ENCODE measurements at places on chromosomes 3 and 15. TPM values are rescaled to one million over a fixed set of nuclear protein-coding genes. Genes with fewer than 3 reads are reported as not detected.

DNA sequence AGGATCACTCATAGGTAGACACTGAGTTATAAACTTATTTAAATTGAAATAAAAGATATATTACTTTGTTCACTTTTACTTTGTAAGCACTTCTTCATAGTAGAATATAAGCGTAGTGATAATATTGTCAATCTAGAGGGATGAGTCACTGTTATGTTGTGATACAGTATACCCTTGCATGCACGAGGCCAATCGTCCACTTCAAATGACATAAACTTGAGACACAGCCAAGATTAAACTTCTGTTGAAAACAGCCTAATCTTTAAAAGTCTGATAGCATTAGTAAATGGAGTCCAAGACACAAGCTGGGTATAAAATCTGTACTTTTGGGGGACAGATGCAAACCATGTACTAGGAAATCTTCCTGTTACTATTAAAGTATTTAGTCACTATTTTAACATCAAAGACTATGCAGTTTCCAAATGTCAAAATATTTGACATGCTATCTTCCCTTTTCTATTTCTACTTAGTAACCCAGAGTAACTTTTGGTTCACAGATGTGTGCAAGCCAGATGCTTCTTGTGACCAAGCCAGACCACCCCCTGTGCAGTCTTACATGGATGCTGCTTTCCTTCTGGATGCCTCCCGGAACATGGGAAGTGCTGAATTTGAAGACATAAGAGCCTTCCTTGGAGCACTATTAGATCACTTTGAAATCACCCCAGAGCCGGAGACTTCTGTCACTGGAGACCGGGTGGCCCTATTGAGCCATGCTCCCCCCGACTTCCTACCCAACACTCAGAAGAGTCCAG, 85.3 kb downstream of the PIK3R4 start:
- no peak overlapping the region for H3K4me3 ChIP-seq
- DNase-seq, result no peak
- H3K27ac ChIP-seq, result no peak overlapping the region
- no peaks in the 10 kb centered on the region for H3K4me1 ChIP-seq
- no peaks in the 10 kb centered on the region for H3K27me3 ChIP-seq

DNA sequence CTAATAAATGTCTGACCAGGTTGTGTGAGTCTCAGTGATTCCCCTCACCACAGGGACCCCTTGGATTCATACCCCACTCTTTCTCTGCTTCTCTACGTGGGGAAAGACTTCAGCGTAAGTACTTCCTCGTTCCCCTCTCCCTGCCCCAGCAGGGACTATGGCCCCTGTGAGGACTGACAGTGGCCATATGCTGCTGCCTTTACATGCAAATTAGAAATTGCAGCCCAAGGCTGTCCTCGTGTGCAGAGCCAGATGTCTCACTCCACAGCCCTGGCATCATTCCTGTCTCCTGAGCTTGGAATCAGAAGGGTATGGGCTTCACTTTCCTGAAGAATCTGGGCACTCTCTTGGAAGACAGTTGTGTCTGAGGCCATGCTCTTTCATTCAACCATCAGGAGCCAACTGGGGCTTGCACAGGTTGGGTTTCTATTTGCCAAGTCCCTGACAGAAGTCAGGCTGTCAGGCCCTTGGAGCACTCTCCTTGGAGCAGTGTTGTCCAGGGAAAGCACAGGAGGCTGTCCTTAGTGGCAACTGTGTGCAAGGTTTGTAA, 30.5 kb upstream of the IQCF2 start:
- H3K4me3 ChIP-seq, result no peak overlapping the region
- H3K27me3 ChIP-seq, result no peaks in the 10 kb centered on the region
- DNase-seq, result no peak
- H3K36me3 ChIP-seq, result no peaks in the 10 kb centered on the region
- H3K4me1 ChIP-seq, result no peaks in the 10 kb centered on the region

GRCh38 chr3:119443179-119443578, 20.2 kb downstream of the TMEM39A start:
- H3K27ac ChIP-seq, result no peak overlapping the region
- H3K4me3 ChIP-seq, result no peak overlapping the region
- no peaks in the 10 kb centered on the region for H3K4me1 ChIP-seq
- DNase-seq, result no peak

- H3K4me3 ChIP-seq, result peak overlapping the region; percentile 24
- no peaks in the 10 kb centered on the region for H3K36me3 ChIP-seq
- peaks cover 5% of the 10 kb centered on the region for H3K4me1 ChIP-seq
- DNase-seq, result no peak
These were observed 356.3 kb downstream of the FOXP1 start for GRCh38 chr3:71227270-71227661.

DNA sequence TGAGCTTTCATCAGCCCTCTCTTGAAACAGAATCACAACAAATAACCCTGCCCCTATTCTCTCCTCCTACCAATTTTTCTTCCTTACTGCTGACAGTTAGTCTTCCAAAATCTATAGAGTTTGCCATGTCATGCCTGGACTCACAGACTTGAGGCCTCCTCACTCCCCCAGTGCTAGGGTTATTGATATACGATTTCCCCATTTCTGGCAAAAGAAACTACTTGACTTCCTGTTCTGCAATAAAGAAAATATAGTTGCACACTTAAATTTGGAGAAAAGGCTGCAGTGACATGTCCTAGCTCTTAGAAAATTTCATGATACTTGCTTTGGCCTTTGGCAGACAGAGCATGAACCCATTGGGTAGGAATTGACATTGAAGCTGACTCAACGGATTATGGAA, 75.9 kb downstream of the CYP19A1 start:
- no peak for DNase-seq
- H3K27ac ChIP-seq, result no peak overlapping the region
- no peaks in the 10 kb centered on the region for H3K36me3 ChIP-seq
- peaks cover 5% of the 10 kb centered on the region for H3K27me3 ChIP-seq

DNA sequence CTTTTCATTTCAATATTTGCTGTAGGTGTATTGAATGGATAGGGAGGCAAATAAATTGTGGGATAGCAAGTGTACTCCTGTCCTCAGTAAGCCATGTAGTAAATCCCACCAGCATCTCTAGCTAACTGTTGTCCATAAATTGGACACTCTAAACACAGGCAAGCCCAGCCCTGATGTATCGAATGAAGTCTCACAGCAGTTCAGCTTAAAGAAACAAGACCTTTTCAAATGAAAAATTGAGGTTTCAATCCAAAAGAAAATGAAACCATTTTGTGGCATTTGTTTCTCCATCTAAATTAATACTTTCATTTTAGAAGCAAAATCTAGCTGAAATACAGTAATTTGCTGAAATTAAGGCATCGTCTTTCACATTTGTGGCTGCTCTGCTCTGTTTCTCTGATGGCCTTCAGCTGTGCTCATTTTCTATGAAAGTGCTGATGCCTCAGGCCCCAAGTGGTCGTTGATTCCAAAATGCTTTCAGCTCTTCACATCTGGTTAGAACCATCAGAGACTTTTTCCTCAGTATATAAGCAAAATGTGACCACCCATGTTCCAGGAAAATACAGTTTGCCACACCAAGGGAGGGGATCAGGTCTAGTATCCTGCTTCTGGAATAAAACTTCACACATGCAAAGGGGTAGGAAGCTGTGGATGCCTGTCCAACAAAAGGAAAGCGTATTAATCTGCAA, 245.0 kb downstream of the ZMAT3 start:
- no peaks in the 10 kb centered on the region for H3K36me3 ChIP-seq
- H3K27me3 ChIP-seq, result no peaks in the 10 kb centered on the region
- DNase-seq, result no peak
- H3K4me3 ChIP-seq, result no peak overlapping the region

DNA sequence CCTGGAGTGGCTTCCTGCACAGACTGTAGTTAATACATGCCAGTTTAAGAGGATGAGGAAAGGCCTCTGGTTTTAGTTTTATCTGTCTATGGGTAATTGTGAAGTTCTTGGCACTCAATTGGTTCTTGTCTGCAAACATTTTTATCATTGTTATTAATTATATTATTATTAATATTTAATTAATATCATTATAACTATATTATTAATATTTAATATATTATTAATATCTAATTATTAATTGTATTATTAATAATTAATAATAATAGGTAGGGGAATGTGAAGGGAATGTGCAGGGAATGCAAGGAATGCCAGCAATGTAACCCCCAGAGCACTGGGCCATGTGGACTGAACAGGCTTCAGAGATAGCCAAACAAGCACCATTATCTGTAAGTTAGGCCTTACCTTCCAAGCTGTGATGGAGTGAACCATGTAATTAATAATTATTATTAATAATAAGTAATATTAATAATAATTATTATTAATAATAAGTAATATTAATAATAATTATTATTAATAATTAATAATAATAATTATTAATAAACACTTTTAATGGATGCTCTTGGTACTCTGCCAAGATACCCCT, 79.8 kb upstream of the NMNAT3 start:
- no peaks in the 10 kb centered on the region for H3K27me3 ChIP-seq
- H3K4me3 ChIP-seq, result no peak overlapping the region
- H3K27ac ChIP-seq, result no peak overlapping the region
- H3K4me1 ChIP-seq, result no peaks in the 10 kb centered on the region
- no peak for DNase-seq

DNA sequence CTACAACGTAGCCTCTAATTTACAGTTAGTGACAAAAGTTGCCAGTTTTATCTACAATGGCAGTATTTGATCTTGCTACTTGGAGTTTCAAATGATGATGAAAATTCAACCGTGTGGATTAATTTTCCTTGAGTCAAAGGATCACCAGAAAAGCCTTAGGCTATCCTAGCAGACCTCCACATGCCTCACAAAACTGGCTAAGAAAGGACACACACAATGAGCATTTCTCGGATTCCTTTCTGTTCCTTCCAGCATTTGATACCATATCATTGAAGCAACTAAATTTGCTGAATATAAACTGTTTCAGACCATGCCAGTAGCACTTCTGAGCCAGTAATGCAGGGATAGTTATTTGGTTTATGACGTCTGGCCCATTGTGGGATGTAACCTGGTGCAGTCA, 587.4 kb upstream of the MDFIC2 start:
- H3K27me3 ChIP-seq, result no peaks in the 10 kb centered on the region
- no peak overlapping the region for H3K4me3 ChIP-seq
- no peaks in the 10 kb centered on the region for H3K4me1 ChIP-seq
- no peak for DNase-seq

DNA sequence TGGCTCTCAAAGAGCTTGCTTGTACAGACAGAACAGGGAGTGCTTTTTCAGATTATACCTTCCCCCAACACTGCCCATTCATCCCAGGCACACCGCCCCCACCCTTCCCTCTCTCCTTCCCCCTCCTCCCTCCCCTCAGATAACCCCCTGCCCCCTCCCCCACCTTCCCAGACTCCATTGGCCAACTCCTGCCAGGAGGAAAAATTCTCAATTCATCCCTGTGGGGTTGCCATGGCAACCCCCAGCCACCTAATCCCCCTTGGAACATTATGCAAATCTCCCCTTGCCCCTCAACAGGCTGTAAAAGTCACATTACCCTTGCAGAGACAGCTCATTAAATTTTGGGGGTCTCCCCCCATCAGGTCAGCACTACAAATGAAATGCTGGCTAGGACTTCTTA, 14.3 kb downstream of the TLE3 start:
- no peak for DNase-seq
- no peak overlapping the region for H3K27ac ChIP-seq

DNA sequence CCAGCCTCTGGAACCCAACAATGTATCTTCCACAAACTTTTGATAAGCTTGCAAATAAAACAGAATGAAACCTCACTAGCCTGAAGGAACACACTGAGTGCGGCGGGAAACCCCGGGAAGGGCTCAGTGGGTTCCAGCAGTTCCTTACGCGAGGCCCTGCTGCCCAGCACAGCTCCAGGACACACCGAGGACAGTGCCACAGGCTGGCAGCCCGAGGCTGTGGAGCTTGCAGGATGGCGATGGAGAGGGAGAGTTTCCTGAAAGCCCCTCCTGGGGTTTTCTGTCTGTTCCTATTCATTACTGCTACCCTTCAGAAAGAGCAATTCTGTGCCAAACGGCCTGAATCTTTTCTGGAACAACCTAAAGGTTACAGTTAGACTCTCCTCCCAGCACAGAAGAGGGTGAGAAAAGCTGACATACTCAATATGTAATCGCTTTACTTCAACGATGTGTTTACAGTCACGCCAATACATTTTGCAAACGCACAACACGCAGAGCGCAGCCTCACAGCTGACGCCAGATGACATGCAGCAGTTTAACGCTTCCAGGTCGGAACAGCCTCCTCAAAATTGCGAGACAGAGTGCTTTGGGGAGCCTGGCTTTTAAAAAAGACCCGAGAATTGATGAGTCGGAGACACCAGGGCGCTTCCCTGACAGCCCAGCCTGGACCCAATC, 57.1 kb upstream of the RPL32 start:
- H3K4me1 ChIP-seq, result no peaks in the 10 kb centered on the region
- no peaks in the 10 kb centered on the region for H3K27me3 ChIP-seq
- DNase-seq, result no peak
- peaks cover 19% of the 10 kb centered on the region for H3K36me3 ChIP-seq

- H3K27ac ChIP-seq, result no peak overlapping the region
- no peaks in the 10 kb centered on the region for H3K27me3 ChIP-seq
- H3K4me1 ChIP-seq, result no peaks in the 10 kb centered on the region
- no peaks in the 10 kb centered on the region for H3K36me3 ChIP-seq
- no peak overlapping the region for H3K4me3 ChIP-seq
- DNase-seq, result no peak
These were observed 24.1 kb upstream of the SLC6A1 start for GRCh38 chr3:10968401-10968800.

GRCh38 chr3:26291840-26292239, 330.7 kb upstream of the LRRC3B start:
- H3K4me1 ChIP-seq, result no peaks in the 10 kb centered on the region
- H3K27ac ChIP-seq, result no peak overlapping the region
- no peak for DNase-seq
- no peak overlapping the region for H3K4me3 ChIP-seq
- H3K27me3 ChIP-seq, result no peaks in the 10 kb centered on the region

DNA sequence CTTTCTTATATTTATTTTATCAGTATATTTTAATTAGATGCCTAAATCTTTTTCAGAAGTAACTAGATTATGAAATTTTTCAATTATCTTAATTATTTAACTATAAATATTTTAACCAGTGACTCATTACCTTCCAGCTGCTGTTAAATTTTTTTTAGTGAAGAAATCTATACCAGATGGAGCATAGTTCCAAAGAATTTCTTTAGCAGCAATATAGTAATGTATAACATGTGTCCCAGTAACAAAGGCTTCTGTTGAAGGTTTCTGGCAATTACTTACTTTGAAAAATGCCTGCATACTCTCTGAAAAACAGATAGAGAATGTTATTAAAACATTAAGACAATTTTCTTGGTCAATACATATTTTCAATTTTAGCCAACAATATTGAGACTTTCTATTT, 45.1 kb upstream of the CP start:
- no peaks in the 10 kb centered on the region for H3K27me3 ChIP-seq
- no peaks in the 10 kb centered on the region for H3K36me3 ChIP-seq
- no peak for DNase-seq

DNA sequence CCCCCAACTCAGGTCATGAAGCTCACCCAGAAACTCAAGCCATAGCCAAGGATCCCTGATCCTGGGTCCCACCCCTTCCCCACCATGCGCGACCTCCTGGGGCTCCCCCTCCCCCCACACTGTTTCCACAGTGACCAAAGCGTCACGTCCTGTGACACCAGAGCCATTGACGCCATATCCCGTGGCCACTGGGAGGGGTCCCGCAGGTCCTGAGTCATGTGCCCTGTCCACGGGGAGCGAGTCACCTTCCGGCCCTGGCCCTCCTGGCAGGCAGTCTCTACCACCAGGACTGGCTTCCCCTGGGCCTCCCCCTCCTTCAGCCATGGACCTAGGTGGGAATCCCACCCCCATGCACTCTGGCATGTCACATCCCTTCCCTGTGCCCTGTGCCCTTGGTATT, 15.6 kb downstream of the SEMA3F start:
- peak overlapping the region; percentile 48 for H3K27ac ChIP-seq
- H3K27me3 ChIP-seq, result no peaks in the 10 kb centered on the region
- H3K4me3 ChIP-seq, result no peak overlapping the region
- DNase-seq, result no peak
- H3K36me3 ChIP-seq, result no peaks in the 10 kb centered on the region

Gene RBSN
- total RNA-seq, result 17.2 TPM

Gene WDR72
- total RNA-seq, result not detected

Gene MYZAP
- total RNA-seq, result 15.4 TPM

Gene STARD5
- total RNA-seq, result 38.4 TPM
